GM12891 (cell line): ENCODE measurements at places on chromosomes 5 and 9.

DNA sequence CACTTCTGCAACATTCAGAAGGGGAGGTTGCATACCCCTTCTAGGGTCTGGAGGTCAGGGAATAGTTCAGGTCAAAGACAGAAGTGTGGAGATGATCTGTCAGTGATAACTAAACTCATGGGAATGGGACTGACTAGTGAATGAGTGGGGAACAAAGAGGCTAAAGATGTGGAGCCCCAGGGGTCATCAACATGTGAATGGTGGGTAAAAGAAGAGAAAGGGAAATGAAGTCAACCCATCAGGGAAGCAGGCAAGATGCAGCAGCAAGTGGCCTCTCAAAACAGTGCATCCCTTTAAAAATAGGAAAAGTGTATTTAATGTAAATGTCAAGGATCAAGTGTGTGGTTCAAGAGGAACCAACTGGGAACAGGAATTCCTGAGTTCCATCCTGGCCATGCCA, 69.9 kb downstream of the PLPPR1 start:
- no peak for DNase-seq

GRCh38 chr5:44997506-44997905, 188.8 kb downstream of the MRPS30 start:
- DNase-seq: no peak

DNA sequence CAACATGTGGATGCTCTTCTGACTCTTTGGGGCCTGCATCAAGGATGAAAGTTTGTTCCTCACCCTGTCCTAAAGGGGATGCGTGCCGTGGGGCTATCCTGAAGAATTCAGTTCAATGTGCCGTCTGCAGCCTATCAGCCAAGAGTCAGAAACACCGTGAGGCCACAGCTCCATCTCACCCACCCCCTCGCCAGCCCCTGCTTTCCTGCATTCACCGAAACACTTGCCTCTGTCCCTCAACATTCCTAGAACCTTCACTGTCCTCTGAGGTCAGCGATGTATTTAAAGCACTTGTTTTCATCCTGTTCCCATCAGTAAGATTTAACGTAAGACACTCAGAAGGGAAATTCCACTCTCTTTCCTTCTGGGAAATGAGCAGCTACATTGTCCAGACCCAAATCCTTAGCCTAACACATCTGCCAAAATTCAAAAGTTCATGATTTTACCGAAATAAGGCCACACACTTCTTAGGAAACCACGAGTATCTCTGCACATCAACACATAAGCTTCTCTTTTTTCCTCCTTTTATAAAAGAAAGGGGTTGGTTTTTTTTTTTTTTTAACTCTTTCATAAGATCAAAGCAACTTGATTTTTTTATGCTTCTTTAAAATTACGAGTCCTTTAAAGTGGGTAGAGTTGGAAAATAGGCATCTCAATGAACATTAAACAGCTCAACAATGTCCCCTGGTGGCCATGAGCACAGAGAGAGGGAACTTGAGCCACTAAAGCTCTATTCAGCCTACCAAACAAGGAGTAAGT, 100.7 kb downstream of the SUSD1 start:
- DNase-seq: no peak

- DNase-seq: no peak
Observed at GRCh38 chr5:148856424-148856823, 30.0 kb downstream of the ADRB2 start.

DNA sequence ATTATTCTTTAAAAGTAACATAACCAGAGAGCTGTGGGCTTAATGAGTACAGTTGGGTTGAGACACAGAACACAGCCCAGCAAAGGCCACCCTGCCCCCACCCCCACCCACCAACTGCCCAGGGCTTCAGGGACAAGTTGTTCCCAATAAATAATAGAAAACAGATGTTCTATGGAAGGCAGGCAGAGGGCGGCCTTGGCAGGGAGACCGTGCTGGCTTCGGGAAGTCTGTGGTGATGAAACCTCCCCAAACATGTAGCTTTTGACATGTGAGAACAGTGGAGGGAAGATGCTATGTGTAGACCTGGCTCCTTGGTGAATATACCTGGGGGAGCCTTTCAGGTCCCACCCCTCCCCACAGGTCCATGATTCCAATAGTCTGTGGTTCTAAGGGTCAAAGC, 10.0 kb downstream of the TRAF1 start:
- no peak for DNase-seq

DNA sequence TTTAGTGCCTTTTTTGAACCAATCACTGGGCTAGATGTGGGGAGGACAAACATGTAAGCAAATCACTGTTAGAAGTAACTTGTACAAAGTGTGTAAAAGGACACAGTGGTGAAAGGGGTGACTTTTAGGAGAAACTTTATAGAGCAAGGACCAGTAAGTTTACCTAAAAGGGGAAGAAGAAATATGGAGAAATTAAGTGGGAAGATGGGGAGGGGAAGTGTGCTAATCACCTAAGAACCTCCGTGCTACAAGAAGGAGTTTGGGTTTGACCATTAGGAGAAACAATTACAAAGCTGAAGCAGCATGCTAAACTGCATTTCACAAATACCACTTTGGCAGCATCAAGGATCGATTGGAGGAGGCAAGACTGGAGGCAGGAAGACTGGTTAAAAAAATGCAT, 17.3 kb downstream of the ITGA1 start:
- DNase-seq: no peak

DNA sequence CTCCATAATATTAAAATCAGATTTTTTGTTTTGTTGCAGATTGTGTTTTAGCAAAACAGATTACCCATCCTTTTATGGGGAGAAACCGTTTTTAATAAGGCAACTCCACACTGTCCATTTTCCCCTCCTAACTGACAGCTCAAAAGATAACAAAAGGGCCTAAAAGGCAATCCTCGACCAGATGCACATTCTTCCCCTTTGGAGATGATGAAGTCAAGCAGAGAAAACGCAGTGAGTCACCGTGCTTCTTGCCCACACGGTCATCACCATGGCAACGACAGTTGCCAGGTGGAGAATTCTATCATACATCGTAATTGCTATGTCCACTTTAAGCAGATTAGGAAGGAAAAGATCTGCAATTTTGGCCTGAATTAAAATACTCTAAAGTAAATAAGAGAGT, 96.4 kb downstream of the DIRAS2 start:
- no peak for DNase-seq
